Kidney (tissue), 22 donors: ENCODE measurements at places on chromosomes 1 and 21. TPM values are rescaled to one million over a fixed set of nuclear protein-coding genes. Genes with fewer than 3 reads are reported as not detected.

GRCh38 chr1:31487143-31487542, 74.1 kb downstream of the SERINC2 start:
- DNase-seq: no peak
- peaks cover 3% of the 10 kb centered on the region for H3K4me1 ChIP-seq
- H3K27ac ChIP-seq: no peak overlapping the region

- no peaks in the 10 kb centered on the region for H3K4me1 ChIP-seq
- no peaks in the 10 kb centered on the region for H3K27me3 ChIP-seq
- no peak overlapping the region for H3K27ac ChIP-seq
- no peaks in the 10 kb centered on the region for H3K36me3 ChIP-seq
- no peak for DNase-seq
Observed at GRCh38 chr1:56979986-56980755, 14.4 kb upstream of the C8B start.

GRCh38 chr21:31675960-31676359, 16.5 kb downstream of the SOD1 start:
- no peaks in the 10 kb centered on the region for H3K36me3 ChIP-seq
- H3K4me3 ChIP-seq: no peak overlapping the region
- no peak for DNase-seq
- H3K27me3 ChIP-seq: no peaks in the 10 kb centered on the region
- no peaks in the 10 kb centered on the region for H3K4me1 ChIP-seq

GRCh38 chr1:113109908-113110554, 37.0 kb downstream of the LRIG2 start:
- no peaks in the 10 kb centered on the region for H3K4me1 ChIP-seq
- H3K27ac ChIP-seq: no peak overlapping the region
- no peak for DNase-seq
- H3K4me3 ChIP-seq: no peak overlapping the region
- no peaks in the 10 kb centered on the region for H3K27me3 ChIP-seq

GRCh38 chr1:225642177-225642576, 10.7 kb downstream of the ENAH start:
- no peaks in the 10 kb centered on the region for H3K36me3 ChIP-seq
- no peak for DNase-seq

The SMCP gene
- polyA plus RNA-seq: not detected

DNA sequence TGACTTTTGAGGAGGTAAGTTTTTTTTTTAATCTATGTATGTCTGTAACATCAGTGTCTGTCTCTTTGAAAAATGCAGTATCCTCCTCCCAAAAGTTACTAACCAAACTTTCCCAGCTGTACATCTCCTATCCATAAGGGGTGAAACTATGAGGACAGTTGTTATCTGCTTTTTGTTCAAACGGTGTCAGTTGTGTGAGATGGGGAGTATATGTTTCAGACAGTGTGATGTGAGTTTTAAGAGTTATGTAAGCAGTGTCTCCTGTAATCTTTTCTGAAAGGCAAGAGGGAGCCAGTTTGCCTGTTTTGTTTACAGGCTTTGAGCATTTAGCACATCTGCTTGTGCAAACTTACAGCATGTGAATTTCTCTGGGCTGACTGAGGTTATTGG, 34.8 kb upstream of the CACYBP start:
- H3K27me3 ChIP-seq: no peaks in the 10 kb centered on the region
- H3K4me1 ChIP-seq: peaks cover 5% of the 10 kb centered on the region
- H3K4me3 ChIP-seq: no peak overlapping the region

The NBPF11 gene
- 5.2 TPM for polyA plus RNA-seq

DNA sequence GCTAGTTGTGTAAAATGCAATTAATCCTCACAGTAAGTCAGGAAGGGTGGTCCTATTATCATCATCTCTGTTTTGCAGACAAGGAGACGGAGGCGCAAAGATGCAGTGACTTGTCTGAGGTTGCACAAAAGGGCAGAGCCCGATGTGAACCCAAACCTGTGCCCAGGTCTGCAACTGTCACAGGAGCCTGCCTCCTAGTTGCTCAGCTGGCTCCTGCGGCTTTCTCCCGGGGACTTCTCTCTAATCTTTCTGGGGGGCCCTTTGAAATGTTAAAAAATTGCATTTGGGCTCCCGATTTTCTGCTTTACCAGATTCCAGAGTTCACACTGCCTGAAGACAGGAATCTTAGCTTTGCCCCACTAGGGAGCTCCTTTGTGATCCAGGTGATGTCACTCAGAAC, 9.4 kb downstream of the CNR2 start:
- H3K36me3 ChIP-seq: no peaks in the 10 kb centered on the region
- H3K4me3 ChIP-seq: no peak overlapping the region
- H3K27me3 ChIP-seq: peaks cover 5% of the 10 kb centered on the region
- no peak for DNase-seq
- no peak overlapping the region for H3K27ac ChIP-seq

DNA sequence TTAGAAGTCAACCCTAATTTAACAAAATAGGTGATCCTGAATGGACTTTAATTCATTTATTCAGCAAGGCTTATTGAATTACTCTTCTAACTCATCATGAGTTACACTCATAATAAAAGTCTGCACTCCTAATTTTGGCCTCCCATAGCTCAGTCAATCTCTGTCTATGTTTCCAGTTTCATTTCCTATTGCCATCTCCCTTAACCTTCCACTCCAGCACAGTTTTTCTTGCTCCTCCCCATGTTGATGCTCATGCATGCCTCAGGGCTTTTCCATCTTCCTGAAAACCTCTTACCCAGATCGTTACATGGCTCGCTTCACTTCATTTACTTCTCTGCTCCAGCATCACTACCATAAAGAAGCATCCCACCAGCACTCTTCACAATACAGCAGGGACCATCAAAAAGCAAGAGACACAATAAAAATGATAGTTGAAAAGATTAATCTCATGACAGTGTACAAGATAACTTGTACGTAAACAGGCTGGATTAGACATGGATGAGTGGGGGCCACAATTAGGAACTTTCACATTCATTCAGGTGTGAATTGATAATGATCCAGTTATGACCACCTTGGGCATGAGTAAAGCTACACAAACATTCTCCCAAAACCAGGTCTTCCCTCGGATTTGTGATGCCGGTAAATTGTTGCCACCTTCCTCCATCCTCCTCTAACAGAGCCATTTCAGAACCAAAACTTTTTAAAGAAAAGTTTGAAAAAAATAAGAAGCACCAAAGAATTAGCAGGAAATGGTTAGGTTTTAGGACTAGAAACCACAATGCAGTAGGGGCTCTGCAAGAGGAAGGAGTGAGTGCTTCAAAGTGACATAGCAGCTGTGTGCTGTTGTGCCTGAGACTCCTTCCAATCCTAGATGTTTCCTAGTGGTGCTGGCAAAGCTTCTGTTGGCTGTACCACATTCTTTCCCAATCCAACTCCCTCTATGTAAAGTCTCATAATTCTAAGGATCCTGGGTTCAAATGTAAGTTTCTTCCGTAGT, 89.8 kb downstream of the OLFML2B start:
- peaks cover 2% of the 10 kb centered on the region for H3K36me3 ChIP-seq
- no peak overlapping the region for H3K4me3 ChIP-seq
- H3K27me3 ChIP-seq: no peaks in the 10 kb centered on the region

The RNU1-3 gene
- polyA plus RNA-seq: 26.8 TPM

DNA sequence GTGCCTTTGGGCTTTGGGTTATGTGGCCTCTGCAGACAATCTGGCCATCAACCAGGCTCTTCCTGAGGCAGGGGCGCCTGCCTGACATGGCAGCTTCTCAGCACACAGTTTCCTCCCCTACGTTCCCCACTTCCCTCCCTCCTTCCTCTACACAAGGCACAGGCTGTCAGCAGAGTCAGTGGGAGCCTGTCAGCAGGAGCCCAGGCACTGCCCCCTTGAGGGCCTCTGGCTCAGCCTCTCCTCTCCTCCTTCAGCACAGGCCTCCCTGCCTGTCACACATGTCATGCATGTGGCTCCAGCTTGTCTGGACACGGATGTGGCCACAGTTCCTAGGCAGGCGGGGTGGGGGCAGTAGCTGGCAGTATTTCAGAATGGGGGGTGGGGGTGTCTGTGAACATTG, 52.2 kb upstream of the ARTN start:
- no peak for DNase-seq
- no peaks in the 10 kb centered on the region for H3K4me1 ChIP-seq
- H3K36me3 ChIP-seq: no peaks in the 10 kb centered on the region
- no peaks in the 10 kb centered on the region for H3K27me3 ChIP-seq

DNA sequence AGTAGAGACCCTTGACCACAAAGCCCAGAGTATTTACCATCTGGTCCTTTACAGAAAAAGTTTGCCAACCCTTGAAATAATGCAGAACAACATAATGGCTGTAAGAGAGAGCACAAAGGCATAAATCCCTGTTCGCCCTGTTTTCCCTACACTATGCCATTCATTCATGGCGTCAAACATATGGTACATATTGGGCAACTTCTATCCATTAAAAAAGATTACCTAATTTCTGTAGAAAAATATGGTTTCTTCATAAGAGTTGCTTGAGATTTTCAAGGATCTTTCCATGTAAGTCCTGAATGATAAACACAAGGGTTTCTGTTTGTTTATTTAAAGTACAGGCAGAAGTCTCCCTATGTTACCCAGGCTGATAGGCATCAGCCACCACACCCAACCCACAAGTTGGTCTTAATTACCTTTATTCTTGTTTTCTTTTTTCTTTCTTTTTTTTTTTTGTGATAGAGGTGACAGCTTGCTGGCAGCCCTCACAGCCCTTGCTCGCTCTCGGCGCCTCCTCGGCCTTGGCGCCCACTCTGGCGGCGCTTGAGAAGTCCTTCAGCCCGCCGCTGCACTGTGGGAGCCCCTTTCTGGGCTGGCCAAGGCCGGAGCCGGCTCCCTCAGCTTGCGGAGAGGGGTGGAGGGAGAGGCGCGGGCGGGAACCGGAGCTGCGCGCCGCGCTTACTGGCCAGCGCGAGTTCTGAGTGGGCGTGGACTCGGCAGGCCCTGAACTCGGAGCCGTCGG, 68.3 kb upstream of the NR5A2 start:
- no peaks in the 10 kb centered on the region for H3K27me3 ChIP-seq
- DNase-seq: no peak
- H3K4me3 ChIP-seq: no peak overlapping the region
- no peaks in the 10 kb centered on the region for H3K36me3 ChIP-seq

- H3K4me1 ChIP-seq: peaks cover 10% of the 10 kb centered on the region
- DNase-seq: no peak
- no peak overlapping the region for H3K4me3 ChIP-seq
Observed at GRCh38 chr1:9715536-9716226, 64.2 kb downstream of the PIK3CD start.

The TNFRSF18 gene
- polyA plus RNA-seq: not detected

GRCh38 chr1:167926486-167926997, 9.9 kb upstream of the DCAF6 start:
- no peak overlapping the region for H3K27ac ChIP-seq
- peak overlapping the region; percentile 24 for H3K4me3 ChIP-seq
- no peaks in the 10 kb centered on the region for H3K4me1 ChIP-seq
- H3K27me3 ChIP-seq: no peaks in the 10 kb centered on the region
- peaks cover 8% of the 10 kb centered on the region for H3K36me3 ChIP-seq

- H3K4me3 ChIP-seq: peak overlapping the region; percentile 36
- H3K4me1 ChIP-seq: no peaks in the 10 kb centered on the region
- no peaks in the 10 kb centered on the region for H3K36me3 ChIP-seq
Observed at GRCh38 chr1:204307334-204307883, 52.3 kb downstream of the PLEKHA6 start.

- DNase-seq: no peak
- no peaks in the 10 kb centered on the region for H3K36me3 ChIP-seq
- H3K27ac ChIP-seq: no peak overlapping the region
- no peaks in the 10 kb centered on the region for H3K27me3 ChIP-seq
- H3K4me1 ChIP-seq: no peaks in the 10 kb centered on the region
- H3K4me3 ChIP-seq: no peak overlapping the region
Observed at GRCh38 chr1:60088620-60089155, 15.1 kb upstream of the C1orf87 start.

DNA sequence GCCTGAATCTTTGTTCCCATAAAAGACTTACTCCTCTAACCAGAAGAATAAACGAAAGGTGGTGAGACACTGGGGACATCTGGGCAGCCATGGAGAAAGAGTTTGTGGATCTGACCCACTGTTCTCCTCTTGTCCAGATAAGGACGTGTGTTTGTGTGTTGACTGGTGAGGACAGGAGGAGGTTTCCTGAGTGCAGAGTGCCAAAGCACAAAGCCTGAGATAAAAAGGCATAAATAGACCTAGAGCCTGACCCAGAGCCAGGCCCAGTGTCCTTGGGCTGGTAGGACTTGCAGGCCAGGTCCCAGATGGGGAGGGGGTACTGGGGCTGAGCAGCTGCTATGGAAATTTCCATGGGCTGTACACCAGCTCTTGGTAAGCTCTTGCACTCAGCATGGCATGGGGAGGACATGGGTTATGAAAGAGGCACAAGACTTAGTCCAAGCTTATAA, 19.6 kb upstream of the COQ8A start:
- no peaks in the 10 kb centered on the region for H3K27me3 ChIP-seq
- H3K4me1 ChIP-seq: no peaks in the 10 kb centered on the region
- no peaks in the 10 kb centered on the region for H3K36me3 ChIP-seq
- no peak for DNase-seq

The LUZP1 gene
- polyA plus RNA-seq: 6.7 TPM

The OR2L8 gene
- polyA plus RNA-seq: not detected

The SPRR2A gene
- not detected for polyA plus RNA-seq

DNA sequence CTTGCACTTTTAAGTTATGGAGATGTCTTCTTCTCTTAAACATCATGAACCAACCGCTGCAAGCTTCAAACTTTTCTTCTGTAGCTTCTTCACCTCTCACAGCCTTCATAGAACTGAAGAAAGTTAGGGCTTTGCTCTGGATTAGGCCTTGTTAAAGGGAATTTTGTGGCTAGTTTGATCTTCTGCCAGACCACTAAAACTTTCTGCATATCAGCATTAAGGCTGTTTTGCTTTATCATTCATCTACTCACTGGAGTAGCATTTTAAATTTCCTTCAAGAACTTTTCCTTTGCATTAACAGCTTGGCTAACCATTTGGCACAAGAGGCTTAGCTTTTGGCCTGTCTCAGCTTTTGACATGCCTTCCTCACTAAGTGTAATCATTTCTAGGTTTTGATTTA, 43.0 kb upstream of the RGL1 start:
- H3K27ac ChIP-seq: no peak overlapping the region
- no peak overlapping the region for H3K4me3 ChIP-seq
- no peaks in the 10 kb centered on the region for H3K4me1 ChIP-seq
- no peak for DNase-seq

DNA sequence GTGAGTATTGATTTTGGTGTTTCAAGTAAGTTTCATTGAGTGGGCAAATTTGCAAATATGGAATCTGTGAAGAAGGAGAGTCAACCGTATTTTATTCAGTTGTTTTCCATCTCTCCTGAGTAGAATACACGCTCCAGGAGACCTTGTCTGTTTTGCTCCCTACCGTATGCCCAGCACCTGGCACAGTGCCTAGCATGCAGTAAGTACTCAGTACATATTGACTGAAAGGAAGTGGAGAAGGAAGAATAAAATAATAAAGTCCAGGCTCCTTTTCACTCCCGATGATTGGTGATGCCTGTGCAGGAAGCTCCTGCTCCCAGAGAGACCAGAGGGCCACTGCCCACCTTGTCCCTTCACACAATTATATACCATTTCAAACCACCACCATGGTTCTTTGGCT, 59.4 kb upstream of the NEK2 start:
- DNase-seq: no peak
- H3K27me3 ChIP-seq: no peaks in the 10 kb centered on the region
- H3K4me3 ChIP-seq: no peak overlapping the region
- no peak overlapping the region for H3K27ac ChIP-seq
- no peaks in the 10 kb centered on the region for H3K36me3 ChIP-seq
- H3K4me1 ChIP-seq: no peaks in the 10 kb centered on the region

GRCh38 chr1:209291715-209292114, 291.8 kb upstream of the CAMK1G start:
- H3K27me3 ChIP-seq: no peaks in the 10 kb centered on the region
- no peaks in the 10 kb centered on the region for H3K36me3 ChIP-seq
- no peak overlapping the region for H3K4me3 ChIP-seq
- peak; percentile 36 for DNase-seq
